ENCODE measurements at places on chromosomes 3 and 15. TPM values are rescaled to one million over a fixed set of nuclear protein-coding genes. Genes with fewer than 3 reads are reported as not detected.

DNA sequence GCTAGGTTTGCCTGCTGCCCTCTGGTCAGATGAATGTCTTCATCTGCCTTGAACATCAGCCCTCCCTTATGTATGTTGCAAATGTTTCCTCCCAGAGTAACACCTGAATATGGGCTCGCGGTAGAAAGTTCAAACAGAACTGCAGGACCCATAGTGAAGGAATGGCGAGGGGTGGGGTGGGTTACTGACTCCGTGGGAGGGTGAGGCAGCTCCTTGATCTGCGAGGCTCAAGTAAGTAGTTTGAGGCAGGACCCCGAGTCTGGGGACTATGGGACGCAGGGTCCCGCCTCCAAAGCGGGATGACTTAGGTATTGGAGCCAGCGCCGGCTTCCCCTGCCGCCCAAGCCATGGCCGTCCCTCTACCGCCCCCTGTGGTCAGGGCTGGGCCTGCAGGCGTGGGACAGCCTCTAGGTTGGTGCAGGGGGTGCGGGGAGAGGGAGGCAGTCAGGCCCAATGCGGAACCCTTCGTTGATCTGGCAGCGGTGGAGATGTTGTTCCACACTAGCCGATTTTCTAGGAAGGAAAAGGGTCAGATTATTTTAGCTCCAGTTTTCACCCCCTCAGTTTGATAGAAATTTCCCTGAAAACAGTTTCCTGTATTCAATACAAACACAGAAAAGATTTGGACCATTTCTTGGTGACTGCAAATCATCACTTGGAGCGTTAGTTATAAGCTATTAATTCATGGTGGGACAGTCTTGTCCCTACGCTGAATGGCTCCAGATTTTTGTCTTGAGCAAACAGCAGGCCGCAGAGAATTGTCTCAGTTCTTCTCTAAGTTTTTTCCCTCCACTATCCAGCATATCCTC lies 72.3 kb downstream of the CORO2B start:
- no peaks in the 10 kb centered on the region for H3K27me3 ChIP-seq
- peak; percentile 65 for DNase-seq
- no peaks in the 10 kb centered on the region for H3K4me1 ChIP-seq
- no peaks in the 10 kb centered on the region for H3K36me3 ChIP-seq
- H3K4me3 ChIP-seq: no peak overlapping the region

GRCh38 chr3:59411694-59412093 lies 361.9 kb upstream of the CFAP20DC start:
- H3K4me3 ChIP-seq: no peak overlapping the region
- no peak for DNase-seq
- H3K27me3 ChIP-seq: no peaks in the 10 kb centered on the region
- no peaks in the 10 kb centered on the region for H3K4me1 ChIP-seq

DNA sequence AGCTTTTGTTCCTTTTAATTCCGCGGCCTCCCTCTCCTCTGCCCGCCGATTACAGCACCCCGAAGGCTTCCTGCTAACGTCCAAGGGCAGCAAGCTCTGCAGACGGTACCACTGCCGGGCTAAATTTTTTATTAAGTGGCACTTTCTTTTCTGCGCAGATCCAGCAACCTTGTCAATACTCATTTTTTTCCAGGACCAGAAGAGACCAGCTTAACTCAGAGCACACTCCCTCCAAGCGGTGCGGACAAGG lies 542 bp upstream of the MEIS2 start:
- peak overlapping the region; percentile 91 for H3K27ac ChIP-seq
- H3K4me1 ChIP-seq: peaks cover 5% of the 10 kb centered on the region
- H3K36me3 ChIP-seq: no peaks in the 10 kb centered on the region
- H3K4me3 ChIP-seq: peak overlapping the region; percentile 89
- no peak for DNase-seq

DNA sequence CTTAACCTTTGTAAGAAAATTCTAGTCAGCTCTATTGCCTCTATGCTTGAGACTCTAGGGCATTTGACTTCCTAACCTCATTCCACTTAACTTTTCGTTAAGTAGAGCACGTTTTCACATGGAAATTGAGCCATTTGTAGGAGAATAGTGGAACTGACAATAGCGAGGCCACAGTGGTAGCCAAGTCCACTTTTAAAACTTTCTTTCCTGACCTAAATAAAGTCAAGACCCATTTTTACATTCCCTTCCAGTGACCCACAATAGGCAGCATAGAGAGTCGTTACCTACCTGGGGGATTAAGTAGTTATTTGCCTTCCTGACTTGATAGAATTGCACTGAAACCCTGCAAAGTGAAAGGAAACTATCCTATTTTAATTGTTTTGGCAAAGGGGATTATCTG lies 386.0 kb upstream of the NECTIN3 start:
- no peaks in the 10 kb centered on the region for H3K4me1 ChIP-seq
- no peak overlapping the region for H3K4me3 ChIP-seq
- no peak overlapping the region for H3K27ac ChIP-seq
- H3K36me3 ChIP-seq: no peaks in the 10 kb centered on the region

DNA sequence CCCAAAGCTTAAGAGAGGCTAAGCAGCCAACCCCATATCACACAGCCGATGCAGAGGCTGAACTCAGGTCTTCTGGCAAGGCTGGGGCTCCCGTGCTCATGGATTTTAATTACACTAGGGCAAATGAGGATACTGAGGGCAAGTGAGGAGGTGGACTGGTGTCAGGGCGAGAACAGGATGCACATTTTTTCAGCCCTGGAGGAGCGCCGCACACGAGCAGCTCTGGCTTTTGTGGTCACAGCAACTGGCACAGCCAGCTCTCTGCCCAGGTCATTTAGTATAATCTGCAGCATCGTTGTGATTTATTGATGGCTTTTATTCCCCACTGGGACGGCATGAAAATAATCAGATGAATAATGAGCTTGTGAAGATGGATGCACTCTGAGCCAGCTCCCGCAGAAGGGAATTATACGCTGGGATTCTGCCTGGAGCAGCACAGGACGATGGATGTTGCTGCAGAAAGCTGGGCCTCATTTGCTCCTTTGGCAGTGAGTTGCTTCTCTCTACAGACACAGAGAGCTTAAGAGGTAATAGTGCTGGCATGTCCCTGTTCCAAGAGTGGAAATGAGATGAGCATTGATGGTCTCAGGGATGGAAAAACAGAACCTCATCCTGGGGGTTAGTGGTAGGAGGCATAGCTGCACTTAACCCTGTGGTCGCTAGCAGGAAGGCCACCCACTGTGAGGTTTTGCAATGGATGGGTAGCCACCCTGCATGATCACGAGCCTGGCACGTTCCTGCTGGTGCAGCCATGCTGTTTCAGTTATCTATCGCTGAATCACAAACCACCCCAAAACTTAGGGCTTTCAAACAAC lies 135.4 kb downstream of the UACA start:
- no peaks in the 10 kb centered on the region for H3K36me3 ChIP-seq
- H3K27me3 ChIP-seq: no peaks in the 10 kb centered on the region
- DNase-seq: no peak

- H3K36me3 ChIP-seq: no peaks in the 10 kb centered on the region
- no peak overlapping the region for H3K27ac ChIP-seq
- H3K4me1 ChIP-seq: no peaks in the 10 kb centered on the region
- no peak for DNase-seq
Measured at GRCh38 chr3:154792828-154793227, 287.3 kb upstream of the MME start.

GRCh38 chr3:95438274-95438673 lies 1375.4 kb downstream of the NSUN3 start:
- H3K36me3 ChIP-seq: no peaks in the 10 kb centered on the region
- no peak overlapping the region for H3K27ac ChIP-seq
- no peak for DNase-seq
- no peaks in the 10 kb centered on the region for H3K27me3 ChIP-seq

GRCh38 chr3:72336821-72337479 lies 511.3 kb downstream of the SHQ1 start:
- peaks cover 5% of the 10 kb centered on the region for H3K4me1 ChIP-seq
- DNase-seq: no peak
- H3K27ac ChIP-seq: no peak overlapping the region
- H3K36me3 ChIP-seq: no peaks in the 10 kb centered on the region

DNA sequence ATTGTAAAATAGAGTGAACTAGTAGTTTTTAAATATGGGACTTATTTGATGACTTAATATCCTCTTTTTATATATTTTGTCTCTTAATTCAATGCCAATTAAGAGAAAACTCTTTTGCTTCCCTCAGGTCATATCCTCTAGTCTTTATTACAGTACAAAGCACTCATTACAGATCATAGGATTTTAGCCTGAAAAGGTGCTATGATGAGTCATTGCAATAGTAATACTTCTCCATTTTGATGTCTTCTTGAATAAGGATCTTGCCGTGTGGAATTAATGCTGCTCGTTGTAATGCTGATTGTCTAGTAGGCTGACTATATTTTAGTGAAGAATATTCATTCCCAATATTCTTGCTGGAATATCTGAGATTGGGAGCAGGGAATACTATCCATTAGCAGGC lies 612.2 kb upstream of the GOLIM4 start:
- no peaks in the 10 kb centered on the region for H3K4me1 ChIP-seq
- no peak overlapping the region for H3K27ac ChIP-seq
- H3K4me3 ChIP-seq: no peak overlapping the region
- H3K36me3 ChIP-seq: no peaks in the 10 kb centered on the region

GRCh38 chr3:114427285-114428043 lies 133.6 kb downstream of the TIGIT start:
- no peak overlapping the region for H3K27ac ChIP-seq
- no peak for DNase-seq
- H3K27me3 ChIP-seq: no peaks in the 10 kb centered on the region
- no peaks in the 10 kb centered on the region for H3K36me3 ChIP-seq
- H3K4me3 ChIP-seq: no peak overlapping the region
- no peaks in the 10 kb centered on the region for H3K4me1 ChIP-seq

DNA sequence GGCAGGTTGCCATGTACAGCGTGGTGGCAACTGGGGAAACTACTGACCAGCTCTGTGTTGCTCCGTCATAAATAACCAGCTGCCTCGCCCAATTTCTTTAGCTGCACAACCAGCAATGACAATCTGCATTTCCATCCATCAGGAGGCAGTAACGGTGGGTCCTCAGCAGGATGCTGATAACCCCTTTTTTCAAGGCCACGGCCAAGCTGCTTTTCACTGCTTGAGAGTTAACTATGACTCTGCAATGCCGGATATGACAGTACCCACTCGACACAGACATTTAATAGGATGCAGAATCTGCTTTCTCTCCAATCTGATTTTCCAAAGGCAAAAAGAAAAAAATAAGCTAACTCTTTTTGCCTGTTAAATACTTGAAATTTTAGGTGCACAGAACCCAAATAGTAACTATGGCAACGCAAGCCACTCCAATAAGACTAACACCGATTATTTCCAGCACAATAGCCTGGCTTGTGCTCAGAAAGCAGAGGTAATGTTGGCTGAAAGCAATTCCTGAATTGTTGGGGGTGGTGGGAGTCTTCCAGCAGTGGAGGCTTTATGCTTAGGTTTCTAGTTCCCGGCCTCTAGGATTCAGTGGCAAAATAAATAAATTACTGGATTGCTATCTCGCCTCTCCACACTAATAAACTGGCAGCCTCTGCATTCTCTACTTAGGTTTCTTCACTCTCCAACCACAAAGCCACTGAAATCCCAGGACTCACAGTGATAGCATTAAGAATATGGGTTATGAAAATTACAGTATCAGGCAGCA lies 31.2 kb upstream of the SRGAP3 start:
- no peak overlapping the region for H3K27ac ChIP-seq
- no peak overlapping the region for H3K4me3 ChIP-seq
- H3K27me3 ChIP-seq: no peaks in the 10 kb centered on the region
- H3K36me3 ChIP-seq: no peaks in the 10 kb centered on the region
- no peaks in the 10 kb centered on the region for H3K4me1 ChIP-seq

- DNase-seq: no peak
- no peaks in the 10 kb centered on the region for H3K36me3 ChIP-seq
- no peaks in the 10 kb centered on the region for H3K27me3 ChIP-seq
- H3K27ac ChIP-seq: no peak overlapping the region
- H3K4me3 ChIP-seq: no peak overlapping the region
Measured at GRCh38 chr3:23913873-23914743, 2.7 kb downstream of the NKIRAS1 start.

DNA sequence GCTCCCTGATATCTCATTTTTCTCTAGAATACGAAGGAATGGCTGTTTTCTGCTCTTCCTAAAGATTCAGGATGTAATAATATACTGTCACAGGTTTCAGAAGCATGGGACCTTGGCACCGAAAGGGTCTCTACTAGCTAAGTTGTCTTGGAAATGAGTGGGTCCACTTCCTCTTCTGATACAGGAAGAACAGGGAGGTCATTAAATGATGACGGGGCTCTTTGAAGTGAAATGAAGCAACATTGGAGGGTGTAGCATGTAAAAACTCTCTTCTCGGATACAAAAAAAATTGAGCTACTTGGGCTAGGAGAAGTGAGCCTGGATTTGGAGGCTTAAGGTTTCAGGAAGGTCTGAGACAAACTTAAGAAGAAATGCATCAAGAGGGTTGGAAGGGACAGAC lies 349.8 kb upstream of the TPRG1 start:
- DNase-seq: no peak
- no peaks in the 10 kb centered on the region for H3K36me3 ChIP-seq
- H3K4me1 ChIP-seq: peaks cover 25% of the 10 kb centered on the region
- no peak overlapping the region for H3K27ac ChIP-seq
- H3K27me3 ChIP-seq: no peaks in the 10 kb centered on the region

DNA sequence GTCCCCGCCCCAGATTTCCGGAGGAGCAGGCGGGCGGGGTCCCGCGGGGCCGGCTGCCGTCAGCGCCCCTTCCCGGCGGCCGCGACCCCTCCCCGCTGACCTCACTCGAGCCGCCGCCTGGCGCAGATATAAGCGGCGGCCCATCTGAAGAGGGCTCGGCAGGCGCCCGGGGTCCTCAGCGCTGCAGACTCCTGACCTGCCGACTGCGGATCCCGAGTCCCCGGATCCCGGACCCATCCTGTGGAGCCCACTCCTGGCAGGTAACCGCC lies at the start of gene TRH:
Gene TRH, plus strand, starts transcription at position 157 of the 269 bp plus-strand sequence. CDS start 1,097 bp downstream, outside the sequence.
- H3K27me3 ChIP-seq: no peaks in the 10 kb centered on the region
- H3K27ac ChIP-seq: no peak within 1 kb of the TSS
- no peak within 1 kb of the TSS for H3K4me3 ChIP-seq
- no peak for DNase-seq

DNA sequence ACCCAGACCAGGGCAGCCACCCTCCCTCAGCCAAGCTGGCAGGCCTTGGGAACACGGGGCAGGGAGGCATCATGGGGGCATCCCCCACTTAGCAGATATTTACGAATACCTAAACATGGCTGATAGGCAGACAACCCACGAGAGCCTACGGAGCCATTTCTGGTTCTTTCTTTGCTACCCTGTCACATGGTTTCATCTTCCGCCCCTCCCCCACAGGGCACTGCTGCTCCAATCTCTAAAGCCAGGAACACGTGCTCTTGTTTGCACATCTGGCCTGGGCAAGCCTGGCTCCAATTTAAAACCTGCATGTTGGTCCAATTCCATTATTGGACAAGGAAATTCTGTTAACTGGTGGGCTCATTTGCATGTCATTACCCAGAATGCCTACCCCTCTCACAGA lies 447.4 kb upstream of the NR2F2 start:
- no peak overlapping the region for H3K27ac ChIP-seq
- DNase-seq: no peak
- H3K4me3 ChIP-seq: no peak overlapping the region
- H3K4me1 ChIP-seq: no peaks in the 10 kb centered on the region
- no peaks in the 10 kb centered on the region for H3K27me3 ChIP-seq

Gene STOML1
- 7.6 TPM for total RNA-seq

Gene PRKCI
- 45.8 TPM for total RNA-seq

Gene ENTPD3
- total RNA-seq: not detected

Gene CILP
- total RNA-seq: not detected

Gene PLXND1
- total RNA-seq: 26.3 TPM

Gene IQCH
- total RNA-seq: 1.7 TPM

Gene MKRN3
- total RNA-seq: 17.3 TPM

Gene UPK1B
- total RNA-seq: 0.50 TPM

All from Caco-2 (cell line).